Ascending aorta (tissue), 2 donors: ENCODE measurements at places on chromosomes 7 and 10.

DNA sequence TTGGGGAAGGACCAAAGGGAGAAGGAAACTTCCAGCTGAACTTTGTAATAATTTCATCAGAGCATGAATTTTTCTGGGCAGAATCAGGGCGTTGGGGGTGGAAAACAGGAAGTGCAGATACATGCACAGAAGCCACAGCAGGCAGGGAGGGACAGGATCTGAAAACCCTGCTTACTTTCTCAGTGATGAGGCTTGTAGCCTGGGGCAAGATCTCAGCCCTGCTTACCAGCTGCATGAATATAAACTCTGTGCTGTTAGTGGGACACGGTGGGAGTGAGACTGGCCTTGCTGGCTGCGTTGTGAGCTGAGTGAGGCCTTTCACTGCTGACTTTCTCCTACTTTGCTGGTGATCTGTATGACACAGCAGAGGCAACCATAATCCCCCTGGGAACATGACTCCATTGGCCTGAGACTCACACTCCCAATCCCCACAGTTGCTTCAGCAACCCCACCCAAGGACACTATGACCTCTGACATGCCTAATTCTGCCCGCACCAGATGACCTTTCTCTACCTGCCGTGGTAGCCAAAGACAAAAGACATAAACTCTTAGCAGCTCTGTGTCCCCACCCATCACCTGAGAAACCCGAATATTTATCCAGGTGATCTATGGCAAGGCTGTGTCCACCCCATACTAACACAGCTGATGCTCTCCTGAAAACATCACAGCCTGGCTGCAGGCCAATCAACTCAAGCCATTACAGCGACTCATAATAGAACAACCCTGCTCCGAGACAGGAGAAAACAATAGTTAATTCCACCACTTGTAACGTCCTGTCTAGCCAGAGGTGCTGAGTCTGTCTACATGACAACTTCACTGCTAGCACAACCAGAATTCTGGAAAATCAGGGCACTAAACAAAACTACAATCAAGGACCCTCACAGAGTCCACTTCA lies 190.7 kb upstream of the CHRM2 start:
- H3K4me3 ChIP-seq = no peak overlapping the region
- no peak overlapping the region for H3K27ac ChIP-seq
- no peak for DNase-seq
- H3K36me3 ChIP-seq = no peaks in the 10 kb centered on the region
- H3K4me1 ChIP-seq = no peaks in the 10 kb centered on the region

GRCh38 chr10:57694956-57695608 lies 572.6 kb downstream of the IPMK start:
- H3K27me3 ChIP-seq = no peaks in the 10 kb centered on the region
- no peaks in the 10 kb centered on the region for H3K36me3 ChIP-seq
- H3K27ac ChIP-seq = no peak overlapping the region
- H3K4me1 ChIP-seq = no peaks in the 10 kb centered on the region

DNA sequence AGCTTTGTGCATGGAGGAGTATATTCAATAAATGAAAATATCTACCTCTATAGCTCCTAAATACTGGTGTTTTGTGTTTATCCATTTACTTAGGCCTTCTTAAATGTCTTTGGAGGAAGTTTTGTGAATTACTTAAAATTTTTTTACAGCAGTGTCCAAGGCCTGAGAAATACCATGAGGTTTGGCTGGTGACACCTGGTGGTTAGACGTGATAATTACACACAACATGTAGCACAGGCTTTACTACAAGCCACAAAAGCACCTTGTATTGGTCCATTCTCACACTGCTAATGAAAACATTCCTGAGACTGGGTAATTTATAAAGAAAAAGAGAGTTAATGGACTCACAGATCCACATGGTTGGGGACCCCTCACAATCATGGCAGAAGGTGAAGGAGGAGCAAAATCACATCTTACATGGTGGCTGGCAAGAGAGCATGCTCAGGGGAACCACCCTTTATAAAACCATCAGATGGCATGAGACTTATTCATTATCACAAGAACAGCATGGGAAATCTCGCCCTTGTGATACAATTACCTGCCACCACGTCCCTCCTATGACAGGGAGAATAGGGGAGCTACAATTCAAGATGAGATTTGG lies 20.6 kb downstream of the HYAL4 start:
- H3K36me3 ChIP-seq = no peaks in the 10 kb centered on the region
- peak; percentile 70 for DNase-seq

DNA sequence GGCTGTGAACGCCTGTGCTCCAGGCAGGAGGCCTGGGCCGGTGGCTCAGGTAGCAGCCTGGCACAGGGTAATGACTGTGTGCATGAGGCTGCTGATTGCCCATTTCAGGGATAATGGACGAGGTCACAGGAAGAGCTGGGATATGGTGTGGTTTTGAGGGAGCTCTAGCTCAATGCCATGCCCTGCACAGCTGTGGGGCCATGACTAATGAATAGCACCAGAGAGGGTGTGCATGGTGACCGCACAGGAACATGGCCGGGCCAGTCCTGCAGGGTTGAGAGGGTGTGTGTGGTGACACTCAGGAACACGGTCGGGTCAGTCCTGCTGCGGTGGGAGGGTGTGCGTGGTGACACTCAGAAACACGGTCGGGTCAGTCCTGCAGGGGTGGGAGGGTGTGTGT lies 21.8 kb downstream of the NKX6-2 start:
- no peak for DNase-seq
- H3K36me3 ChIP-seq = peaks cover 51% of the 10 kb centered on the region
- H3K4me3 ChIP-seq = no peak overlapping the region
- H3K4me1 ChIP-seq = no peaks in the 10 kb centered on the region

DNA sequence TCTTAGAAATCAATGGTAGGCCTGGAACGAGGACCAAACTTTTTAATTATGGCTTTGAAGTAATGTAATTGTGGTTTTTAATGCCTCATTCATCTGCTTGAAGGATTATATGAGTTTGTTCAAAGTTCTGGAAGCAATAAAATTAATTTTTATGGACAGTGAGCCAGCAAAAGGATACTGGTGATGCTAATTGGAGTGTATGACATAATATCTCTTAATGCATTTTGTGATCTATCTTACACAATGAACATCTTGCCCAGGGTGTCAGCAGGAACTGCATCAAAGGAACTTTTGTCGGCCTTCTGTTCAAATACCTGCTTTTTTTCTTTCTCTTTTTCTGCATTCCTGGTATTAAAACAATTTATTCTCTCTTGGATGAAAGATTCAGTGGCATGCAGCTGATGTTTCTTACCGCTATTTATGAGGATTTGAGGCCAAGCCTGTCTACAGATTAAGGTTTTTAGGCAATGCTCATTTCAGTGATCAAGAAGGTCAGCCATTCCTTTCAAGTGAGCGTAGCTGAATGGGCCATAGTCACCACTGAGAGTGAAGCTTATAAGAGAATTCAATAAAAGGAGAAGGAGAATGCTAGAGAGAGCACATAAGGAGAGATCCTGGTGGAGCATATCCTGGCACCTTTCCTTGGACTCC lies 974.8 kb downstream of the SORCS3 start:
- no peak overlapping the region for H3K27ac ChIP-seq
- no peaks in the 10 kb centered on the region for H3K4me1 ChIP-seq
- no peaks in the 10 kb centered on the region for H3K27me3 ChIP-seq
- H3K36me3 ChIP-seq = no peaks in the 10 kb centered on the region
- no peak overlapping the region for H3K4me3 ChIP-seq

DNA sequence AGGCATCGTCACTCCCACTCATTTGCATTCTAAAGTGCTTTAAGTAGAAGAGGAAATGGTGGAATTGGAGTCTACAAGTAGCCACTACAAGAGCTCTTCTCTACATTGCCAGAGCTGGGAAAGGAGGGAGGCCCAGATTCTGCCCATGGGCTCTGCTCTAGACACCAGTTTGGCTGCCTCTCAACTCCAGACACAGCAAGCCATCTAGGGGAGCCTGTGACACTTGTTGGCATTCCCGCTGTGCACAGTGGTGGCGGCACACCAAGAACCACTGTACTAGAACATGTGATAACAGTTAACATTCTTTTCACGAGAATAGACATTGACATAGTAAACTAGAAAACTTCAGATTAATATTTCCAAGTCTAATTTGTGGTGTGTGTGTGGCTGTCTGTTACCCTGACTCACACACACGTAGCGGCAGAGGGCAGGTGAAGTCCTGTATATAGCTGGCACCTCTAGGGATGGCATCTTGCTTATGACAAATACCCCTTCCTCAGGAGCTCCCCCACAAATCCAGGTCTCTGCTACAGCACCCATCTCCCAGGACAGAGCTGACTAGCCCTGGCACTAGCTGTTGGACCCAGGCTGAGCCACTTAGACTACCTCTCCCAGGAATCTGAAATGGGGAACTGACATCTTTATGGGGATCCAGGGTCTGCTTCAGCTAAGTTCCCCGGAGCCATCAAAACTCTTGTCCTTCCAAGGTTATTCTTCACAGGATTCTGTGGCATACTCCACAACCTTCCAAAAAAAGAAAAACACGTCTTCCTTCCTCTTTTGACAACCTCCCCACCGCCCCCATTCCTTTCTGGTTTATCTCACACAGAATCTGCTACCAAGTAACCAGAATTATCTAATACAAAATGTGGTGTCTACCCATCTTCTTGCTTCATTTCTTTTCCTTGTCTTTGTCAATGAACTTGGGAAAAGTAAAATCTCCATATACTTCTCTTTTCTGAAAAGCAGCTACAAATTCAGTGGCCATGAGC lies 54.7 kb upstream of the MRLN start:
- peaks cover 71% of the 10 kb centered on the region for H3K36me3 ChIP-seq
- no peak overlapping the region for H3K4me3 ChIP-seq
- H3K4me1 ChIP-seq = peaks cover 12% of the 10 kb centered on the region
- peak; percentile 36 for DNase-seq

GRCh38 chr10:110009736-110010475 lies 2.1 kb downstream of the ADD3 start:
- no peaks in the 10 kb centered on the region for H3K36me3 ChIP-seq
- no peaks in the 10 kb centered on the region for H3K27me3 ChIP-seq
- DNase-seq = no peak
- no peak overlapping the region for H3K4me3 ChIP-seq

DNA sequence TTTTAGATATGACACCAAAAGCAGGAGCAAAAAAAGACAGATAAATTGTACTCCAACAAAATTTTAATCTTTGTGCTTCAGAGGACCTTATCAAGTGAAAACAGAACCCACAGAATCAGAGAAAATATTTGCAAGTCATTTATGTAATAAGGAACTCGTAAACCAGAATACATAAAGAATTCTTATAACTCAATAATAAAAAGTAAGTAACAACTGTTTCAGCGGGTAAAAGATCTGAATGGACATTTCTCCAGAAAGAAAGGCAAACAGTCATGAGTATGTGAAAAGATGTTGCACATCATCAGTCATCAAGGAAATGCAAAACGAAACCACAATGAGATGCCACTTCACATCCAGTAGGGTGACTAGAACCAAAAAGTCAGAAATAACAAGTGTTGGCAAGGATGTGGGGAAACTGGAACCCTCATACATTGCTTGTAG lies 167.7 kb upstream of the KCTD7 start:
- H3K4me3 ChIP-seq = no peak overlapping the region
- no peak overlapping the region for H3K27ac ChIP-seq

DNA sequence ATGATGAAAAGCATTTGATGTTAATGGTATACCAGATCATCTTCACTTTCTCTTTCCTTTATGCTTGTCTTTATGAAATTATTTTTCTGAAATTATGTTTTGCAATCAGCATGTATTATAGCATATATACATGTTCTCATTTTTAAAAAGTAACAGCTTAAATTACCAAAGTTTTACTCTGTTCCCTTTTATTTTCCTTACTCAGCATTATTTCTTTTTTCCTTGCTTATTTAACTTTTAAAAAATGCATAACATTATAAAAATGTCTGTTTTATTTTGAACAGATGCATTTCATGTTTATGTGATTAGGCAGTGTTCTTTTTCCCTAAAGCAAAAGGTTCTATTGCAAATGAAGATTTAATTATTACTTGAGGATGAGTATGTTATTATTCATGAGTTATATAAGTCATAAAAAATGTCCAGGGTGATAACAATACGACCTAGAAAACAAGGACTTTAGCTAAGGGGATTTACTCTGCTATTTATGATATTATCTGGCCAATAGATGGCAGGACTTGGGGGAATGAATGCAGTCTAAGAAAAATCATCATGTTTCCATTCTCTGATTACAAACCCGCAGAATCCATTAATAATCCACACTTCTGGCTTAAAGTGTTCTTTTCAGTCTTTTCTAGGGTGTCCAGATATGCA lies 38.5 kb downstream of the CABCOCO1 start:
- H3K27me3 ChIP-seq = no peaks in the 10 kb centered on the region
- no peaks in the 10 kb centered on the region for H3K4me1 ChIP-seq

- peak; percentile 99 for DNase-seq
- peaks cover 75% of the 10 kb centered on the region for H3K4me1 ChIP-seq
- no peaks in the 10 kb centered on the region for H3K36me3 ChIP-seq
- H3K27ac ChIP-seq = peak overlapping the region; percentile 98
Observed at GRCh38 chr7:101121991-101122932, 4.6 kb upstream of the SERPINE1 start.

GRCh38 chr10:50316695-50317648 lies 65.7 kb upstream of the ASAH2 start:
- no peak overlapping the region for H3K4me3 ChIP-seq
- H3K36me3 ChIP-seq = no peaks in the 10 kb centered on the region
- peaks cover 3% of the 10 kb centered on the region for H3K4me1 ChIP-seq

GRCh38 chr7:27753863-27754262 lies 13.9 kb downstream of the TAX1BP1 start:
- H3K36me3 ChIP-seq = peaks cover 52% of the 10 kb centered on the region
- no peaks in the 10 kb centered on the region for H3K4me1 ChIP-seq
- H3K27me3 ChIP-seq = no peaks in the 10 kb centered on the region
- H3K4me3 ChIP-seq = no peak overlapping the region

DNA sequence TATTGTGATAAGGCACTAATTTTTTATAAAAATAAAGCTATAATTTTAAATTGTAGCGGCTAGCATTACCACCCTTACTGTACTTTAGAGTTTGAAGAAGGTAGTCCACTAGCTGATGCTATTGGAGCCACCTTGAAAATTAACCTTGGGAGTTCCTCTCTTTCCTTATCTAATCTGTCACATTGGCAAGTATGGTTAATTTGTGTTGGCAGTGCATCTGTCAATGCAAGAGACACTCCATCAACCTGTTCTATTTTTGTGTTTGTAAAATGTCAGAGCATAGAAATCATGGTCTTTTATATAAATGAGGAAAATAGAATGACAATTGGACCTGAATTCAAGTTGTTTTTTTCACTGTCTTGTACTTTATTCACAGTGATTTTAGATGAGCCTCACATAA lies 20.5 kb downstream of the GLCCI1 start:
- H3K4me1 ChIP-seq = no peaks in the 10 kb centered on the region
- no peak for DNase-seq
- H3K36me3 ChIP-seq = no peaks in the 10 kb centered on the region
- H3K27me3 ChIP-seq = no peaks in the 10 kb centered on the region
- no peak overlapping the region for H3K4me3 ChIP-seq

- DNase-seq = no peak
- no peaks in the 10 kb centered on the region for H3K4me1 ChIP-seq
- H3K27me3 ChIP-seq = no peaks in the 10 kb centered on the region
- peaks cover 49% of the 10 kb centered on the region for H3K36me3 ChIP-seq
Observed at GRCh38 chr7:107180378-107180777, 11.6 kb downstream of the HBP1 start.
